ENCODE measurements at places on chromosomes 7 and 10.

- peak; percentile 32 for DNase-seq
These were observed 134.4 kb downstream of the ITGA8 start for GRCh38 chr10:15585303-15585715.

GRCh38 chr7:36190447-36191291 is 37.6 kb downstream of the EEPD1 start:
- DNase-seq: no peak

GRCh38 chr10:75294031-75294437 is 58.3 kb upstream of the COMTD1 start:
- no peak for DNase-seq

GRCh38 chr10:29479081-29479925 is 155.5 kb downstream of the SVIL start:
- no peak for DNase-seq

DNA sequence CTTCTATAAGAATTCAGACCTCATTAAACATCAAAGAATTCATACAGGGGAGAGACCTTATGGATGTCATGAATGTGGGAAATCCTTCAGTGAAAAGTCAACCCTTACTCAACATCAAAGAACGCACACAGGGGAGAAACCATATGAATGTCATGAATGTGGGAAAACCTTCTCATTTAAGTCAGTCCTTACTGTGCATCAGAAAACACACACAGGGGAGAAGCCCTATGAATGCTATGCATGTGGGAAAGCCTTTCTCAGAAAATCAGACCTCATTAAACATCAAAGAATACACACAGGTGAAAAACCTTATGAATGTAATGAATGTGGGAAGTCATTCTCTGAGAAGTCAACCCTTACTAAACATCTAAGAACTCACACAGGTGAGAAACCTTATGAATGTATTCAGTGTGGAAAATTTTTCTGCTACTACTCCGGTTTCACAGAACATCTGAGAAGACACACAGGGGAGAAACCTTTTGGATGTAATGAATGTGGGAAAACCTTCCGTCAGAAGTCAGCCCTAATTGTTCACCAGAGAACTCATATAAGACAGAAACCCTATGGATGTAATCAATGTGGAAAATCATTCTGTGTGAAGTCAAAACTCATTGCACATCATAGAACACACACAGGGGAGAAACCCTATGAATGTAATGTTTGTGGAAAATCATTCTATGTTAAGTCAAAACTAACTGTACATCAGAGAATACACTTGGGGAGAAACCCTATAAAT is 24.1 kb downstream of the ZNF37A start:
- DNase-seq: no peak

GRCh38 chr7:92835851-92836488 is 403 bp downstream of the CDK6 start:
- no peak for DNase-seq

- no peak for DNase-seq
These were observed 386.2 kb downstream of the GALNT17 start for GRCh38 chr7:71517940-71518699.

GRCh38 chr10:131931981-131932380 is 31.2 kb downstream of the PPP2R2D start:
- no peak for DNase-seq

DNA sequence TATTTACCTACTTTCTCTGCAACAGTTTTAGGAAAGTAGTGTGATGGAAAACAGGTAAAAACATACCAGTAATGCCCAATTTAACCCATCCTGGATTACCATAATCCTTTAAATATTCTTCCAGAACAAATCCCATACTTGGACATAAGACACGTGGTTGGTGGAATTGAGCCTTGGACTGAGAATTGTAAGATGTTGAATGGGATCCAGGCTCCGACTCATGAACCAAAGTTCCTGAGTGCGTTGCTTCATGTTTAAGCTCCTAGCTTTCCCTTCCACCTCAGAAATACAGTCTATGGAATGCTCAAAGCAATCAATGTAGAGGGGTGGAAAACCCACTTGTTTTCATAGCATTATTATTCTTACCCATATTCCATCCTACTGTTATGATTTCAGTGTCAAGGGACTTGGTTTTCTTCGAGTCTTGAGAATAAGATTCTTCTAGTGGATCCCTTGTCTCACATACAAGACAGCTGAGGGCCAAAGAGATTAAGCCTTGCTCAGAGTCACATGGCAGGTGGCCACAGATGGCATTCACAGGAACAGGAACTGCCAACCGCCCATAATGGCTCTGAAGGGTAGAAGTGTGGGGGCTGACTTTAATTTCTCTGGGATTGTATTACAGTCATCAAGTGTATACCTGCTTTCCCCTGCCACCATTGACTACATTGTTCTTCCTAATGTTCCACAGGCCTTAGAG is 171.2 kb downstream of the GFRA1 start:
- DNase-seq: peak; percentile 19

DNA sequence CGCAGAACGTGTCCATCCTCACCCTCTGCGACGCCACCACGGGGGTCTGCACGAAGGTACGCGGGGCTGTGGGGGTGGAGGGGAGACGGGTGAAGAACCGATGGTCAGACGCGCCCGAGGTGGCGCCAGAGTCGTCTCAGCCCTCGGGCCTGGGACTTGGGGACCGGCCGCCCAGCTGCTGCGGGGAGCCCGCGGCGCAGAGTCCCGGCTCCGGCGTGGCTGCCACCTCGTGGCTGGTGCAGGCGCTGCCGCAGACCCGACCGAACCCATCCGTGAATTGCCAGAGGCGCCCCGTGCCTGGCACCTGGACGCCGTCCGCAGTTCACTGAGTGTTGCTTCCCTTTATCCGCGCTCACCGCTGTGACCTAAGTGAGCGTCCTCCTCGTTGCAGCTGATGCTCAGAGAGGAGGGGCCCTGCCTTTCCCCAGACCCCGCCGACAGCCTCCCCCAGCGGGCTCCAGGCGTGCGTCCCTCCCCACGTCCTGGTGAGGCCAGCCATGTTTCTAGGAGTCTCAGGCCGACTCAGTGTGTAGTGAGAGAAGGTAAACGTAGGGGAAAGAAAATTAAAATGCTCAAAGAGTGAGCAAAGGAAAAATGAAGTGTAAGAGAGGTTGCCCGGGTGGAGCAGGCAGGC is 208.7 kb downstream of the PAXIP1 start:
- DNase-seq: no peak

DNA sequence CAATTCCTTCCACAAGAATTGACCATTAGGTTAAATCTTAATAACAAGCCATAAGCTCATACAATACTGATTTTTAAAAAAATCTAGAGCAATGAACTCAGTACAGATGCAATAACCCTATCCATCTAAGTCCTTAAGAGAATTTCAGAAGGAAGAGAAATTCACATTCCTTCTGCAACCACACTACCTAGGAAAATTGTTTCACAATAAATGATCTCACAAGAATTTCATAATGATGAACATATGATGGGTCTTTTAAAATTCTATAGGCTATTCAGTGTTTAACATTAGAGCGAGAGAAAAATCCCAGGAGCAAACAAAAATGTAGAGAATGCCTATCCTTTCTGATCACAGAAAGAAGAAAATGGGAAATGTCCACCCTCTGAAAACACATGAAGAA is 70.0 kb upstream of the MAGI2 start:
- DNase-seq: no peak
